ENCODE measurements at places on chromosomes 3 and 15.

DNA sequence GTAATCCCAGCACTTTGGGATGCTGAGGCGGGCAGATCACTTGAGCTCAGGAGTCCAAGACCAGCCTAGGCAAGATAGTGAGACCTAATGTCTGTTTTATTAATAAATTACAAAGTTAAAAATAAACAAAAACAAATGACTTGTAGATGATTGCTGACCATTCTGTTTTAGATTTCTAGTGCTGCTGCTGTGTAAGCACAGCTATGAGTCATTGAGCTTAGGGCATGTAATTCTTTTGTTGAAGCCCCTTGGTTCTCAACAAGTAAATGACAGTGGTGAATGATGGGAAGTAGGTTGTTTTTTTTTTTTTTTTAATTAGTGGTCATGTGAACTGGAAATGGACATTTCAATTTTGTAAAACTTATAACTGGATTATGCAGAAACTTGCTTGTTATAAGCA lies 63.3 kb downstream of the LEO1 start:
- no peak for DNase-seq

DNA sequence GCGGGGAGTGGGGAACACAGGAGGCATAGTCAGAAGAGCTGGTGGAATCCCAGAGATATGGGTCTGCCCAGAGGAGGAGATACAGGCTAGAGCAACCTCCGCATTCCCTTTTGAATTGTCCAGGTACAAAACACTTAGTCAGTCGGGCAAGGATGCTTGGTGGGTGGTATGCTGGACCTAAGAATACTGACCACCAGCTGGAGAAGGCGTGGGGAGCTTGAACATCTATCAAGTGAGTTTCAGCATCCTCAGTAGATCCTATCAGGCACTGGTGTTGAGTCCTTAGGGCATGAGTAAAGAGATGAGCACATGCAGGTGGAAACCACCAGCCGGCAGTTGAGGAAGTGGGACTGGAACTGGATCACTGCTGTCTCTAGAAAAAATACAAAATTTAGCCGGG lies 14.7 kb upstream of the DIS3L start:
- no peak for DNase-seq

DNA sequence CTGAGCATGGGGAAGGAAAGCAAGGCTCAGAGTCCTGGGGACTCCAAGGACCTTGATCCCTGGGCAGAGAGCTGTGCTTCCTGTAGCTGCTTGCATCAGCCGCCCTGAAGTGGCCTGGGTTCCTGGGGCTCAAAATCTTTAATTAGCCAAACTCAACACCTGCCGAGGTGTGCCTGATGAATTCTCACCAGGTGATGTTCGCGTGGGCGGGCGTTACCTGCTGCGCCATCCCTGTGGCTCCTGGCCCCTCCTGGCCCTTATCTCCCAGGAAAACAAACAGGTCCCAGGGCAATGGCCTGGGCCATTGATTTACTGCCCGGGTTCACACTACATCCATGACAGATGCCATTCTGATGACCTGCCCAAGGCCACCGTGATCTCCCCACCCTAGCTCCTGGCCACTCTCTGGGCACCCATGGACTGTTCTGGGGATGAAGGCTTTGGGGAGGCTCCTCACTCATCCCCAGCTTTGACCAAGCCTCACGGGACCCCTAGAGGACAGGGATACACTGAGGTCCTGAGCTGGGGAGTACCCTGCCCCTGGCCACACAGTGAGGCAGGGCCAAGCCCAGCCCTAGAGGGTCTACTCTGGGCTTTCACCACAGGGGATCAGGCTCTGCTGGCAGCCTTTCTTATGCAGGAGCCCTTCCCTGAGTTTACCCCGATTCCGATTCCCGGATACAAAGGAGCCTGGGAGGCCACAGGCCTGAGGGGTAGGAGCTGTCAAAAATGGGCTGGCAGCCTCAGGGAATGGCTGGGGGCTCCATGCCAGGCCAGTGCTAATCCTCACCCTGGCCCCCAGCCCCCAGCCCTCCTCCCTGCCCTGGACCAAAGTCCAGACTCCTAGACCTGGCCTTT lies 5.7 kb downstream of the SLC38A3 start:
- no peak for DNase-seq

GRCh38 chr3:161355508-161355907 lies 15.8 kb downstream of the SPTSSB start:
- DNase-seq = no peak

- DNase-seq = no peak
These were observed 5.1 kb upstream of the HAPLN3 start for GRCh38 chr15:88900309-88900981.

DNA sequence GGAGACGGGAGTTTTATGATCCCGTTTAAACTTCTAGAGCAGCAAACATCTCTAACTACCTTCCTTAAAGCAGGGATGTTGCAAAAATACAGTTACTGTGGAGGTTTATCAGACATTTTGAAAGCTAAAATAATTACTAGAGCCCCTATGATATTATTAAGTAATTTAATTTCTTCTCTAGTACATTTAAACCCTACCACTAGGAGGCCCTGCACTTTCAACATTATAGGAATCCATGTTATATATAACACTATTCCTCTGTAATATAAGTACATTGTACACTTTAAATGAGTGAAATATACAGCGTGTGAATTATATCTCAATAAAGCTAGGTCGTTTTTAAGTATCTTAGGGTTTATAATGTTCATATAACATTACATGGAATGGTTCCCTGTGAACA lies 11.5 kb downstream of the SETMAR start:
- no peak for DNase-seq

GRCh38 chr15:70142322-70143191 lies 44.8 kb upstream of the TLE3 start:
- no peak for DNase-seq

DNA sequence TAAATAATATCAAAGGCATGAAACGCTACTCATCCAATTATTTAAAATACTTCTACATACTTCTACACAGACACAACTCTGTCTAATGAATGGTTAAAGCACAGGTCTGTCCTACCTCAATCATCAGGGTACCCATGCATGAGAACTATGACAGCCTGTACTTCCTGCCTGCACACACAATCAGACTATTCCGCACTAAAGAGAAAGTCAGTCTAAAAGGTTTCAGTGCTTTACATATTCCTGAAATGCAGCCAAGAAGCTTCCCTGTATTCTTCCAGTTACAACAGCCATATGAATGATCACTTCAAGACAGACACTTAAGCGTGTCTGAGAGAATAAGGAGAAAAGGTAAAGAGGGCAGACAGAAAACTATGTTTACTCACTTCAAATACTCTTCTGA lies 58.8 kb downstream of the TUBGCP4 start:
- DNase-seq = no peak

- DNase-seq = no peak
These were observed 103.0 kb downstream of the RPL22L1 start for GRCh38 chr3:170766823-170767575.

DNA sequence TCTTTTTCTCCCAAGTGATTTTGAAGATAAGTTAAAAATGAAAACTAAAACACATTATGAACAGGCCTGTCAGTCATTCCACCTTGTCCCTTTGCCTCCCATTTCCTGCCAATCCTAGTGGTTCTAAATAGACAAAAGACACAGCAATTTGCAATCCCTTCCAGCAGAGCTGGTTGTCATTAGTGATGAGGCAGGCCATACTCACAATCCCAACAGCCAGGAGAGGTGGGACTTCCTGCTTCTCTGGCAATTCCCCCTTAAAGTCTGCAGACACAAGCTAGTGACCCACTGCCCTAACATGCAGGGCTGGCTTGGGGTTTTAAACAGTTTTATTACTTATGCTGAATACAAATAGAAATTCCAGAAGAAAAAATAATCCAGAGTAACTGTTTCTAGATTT lies 38.4 kb upstream of the RBP1 start:
- DNase-seq = no peak

DNA sequence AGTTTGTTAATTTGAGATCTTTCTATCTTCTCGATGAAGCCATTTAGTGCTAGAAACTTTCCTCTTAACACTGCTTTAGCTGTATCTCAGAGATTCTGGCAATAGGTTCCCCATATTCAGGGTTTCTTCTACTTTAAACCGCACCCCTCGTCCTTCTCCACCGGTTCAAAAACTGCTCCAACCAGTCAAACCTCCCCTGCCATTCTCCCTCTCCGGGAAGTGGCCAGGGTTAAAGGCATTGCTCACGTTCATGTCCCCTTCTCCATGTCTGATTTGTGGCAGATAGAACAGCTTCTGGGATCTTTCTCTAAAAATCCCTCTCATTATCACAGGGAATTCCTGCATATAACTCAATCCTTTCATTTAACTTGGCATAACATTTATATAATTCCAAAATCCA lies 14.4 kb downstream of the ALDH1L1 start:
- no peak for DNase-seq

DNA sequence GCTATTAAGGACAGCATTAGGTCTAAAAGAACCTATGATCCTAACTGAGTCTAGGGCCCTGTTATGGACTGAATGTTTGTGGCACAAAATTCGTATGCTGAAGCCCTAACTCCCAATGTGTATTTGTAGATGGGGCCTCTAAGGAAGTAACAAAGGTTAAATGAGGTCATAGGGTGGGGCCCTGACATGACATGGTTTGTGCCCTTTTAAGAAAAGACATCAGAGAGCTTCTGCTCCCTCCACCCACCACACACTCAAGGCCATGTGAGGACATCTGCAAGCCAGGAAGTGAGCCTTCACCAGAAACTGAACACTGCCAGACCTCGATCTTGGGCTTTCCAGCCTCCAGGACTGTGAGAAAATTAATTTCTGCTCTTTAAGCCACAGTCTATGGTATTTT lies 49.2 kb downstream of the PHC3 start:
- DNase-seq = no peak

Measured in GM12892 (cell line).